ENCODE measurements at places on chromosomes 4 and X.

GRCh38 chr4:11698846-11699590 lies 270.3 kb upstream of the HS3ST1 start:
- no peak for DNase-seq

DNA sequence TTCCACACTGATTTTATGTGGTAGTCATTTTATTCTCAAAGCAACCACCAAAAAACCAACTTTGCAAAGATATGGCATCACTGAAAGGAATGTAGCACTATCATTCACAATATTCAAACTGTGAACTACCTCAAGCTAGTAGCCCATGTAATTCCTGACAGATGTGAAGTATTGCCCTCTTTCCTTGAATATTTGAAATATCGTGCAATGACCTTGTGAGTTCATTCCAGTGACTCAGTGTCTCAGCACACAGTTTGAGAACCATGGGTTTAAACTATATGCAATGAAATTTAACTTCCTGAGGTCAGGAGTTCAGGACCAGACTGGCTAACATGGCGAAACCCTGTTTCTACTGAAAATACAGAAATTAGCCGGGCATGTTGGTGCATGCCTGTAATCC lies 20.9 kb upstream of the IQCM start:
- DNase-seq: no peak

- no peak for DNase-seq
These were observed 244.2 kb upstream of the MAB21L2 start for GRCh38 chr4:150337734-150338133.

DNA sequence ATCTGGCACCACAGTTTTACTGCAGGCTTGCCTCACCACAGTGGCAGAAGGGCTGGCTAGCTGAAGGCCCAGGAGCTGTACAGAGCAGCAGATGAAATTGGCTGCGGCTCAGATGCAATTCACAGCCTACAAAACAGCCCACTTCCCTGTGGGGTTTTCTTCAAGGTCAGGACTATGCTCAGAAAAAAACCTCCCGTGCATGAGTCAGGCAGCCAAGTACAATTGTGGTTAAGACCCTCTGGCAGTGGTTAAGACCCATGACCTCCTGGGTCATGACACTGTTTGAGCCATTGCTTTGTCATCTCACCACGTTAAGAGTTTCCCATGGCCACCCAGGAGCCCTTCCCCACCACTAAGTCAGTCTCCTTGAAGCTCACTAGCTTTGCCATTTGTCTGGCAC lies 276.3 kb downstream of the HNRNPD start:
- no peak for DNase-seq

DNA sequence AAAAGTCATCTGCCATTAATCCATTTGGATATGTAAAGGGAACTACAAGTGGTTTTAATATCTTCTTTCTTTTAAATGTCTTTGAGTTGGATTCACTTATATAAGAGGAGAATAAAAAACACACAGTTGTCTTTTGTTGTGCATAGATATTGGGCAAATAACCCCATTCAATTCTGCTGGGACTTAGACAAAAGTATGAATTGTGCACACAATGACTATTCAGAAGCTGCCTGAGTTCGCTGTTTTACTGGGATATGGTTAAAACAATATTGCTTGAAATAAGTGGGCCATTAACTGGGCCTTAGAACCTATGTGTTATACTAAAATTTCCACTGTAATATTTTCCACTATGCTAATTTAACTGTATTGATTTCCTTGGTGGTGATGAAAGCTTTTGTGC lies 71.7 kb downstream of the PCYT1B start:
- DNase-seq: no peak
